Body of pancreas (tissue), 4 donors: ENCODE measurements at places on chromosomes 13 and 19. TPM values are rescaled to one million over a fixed set of nuclear protein-coding genes. Genes with fewer than 3 reads are reported as not detected.

Gene ZNF835
- total RNA-seq, result 4.2 TPM

Gene C19orf33
- not detected for total RNA-seq

Gene BCL3
- 72.5 TPM for total RNA-seq

Gene RTBDN
- 0.52 TPM for total RNA-seq

Gene CNFN
- total RNA-seq, result not detected

Gene ZNF600
- total RNA-seq, result 10.9 TPM
